ENCODE measurements at places on chromosomes 3 and 15.

- DNase-seq, result peak; percentile 76
Observed at GRCh38 chr15:69561071-69561784, 108.6 kb downstream of the RPLP1 start.

DNA sequence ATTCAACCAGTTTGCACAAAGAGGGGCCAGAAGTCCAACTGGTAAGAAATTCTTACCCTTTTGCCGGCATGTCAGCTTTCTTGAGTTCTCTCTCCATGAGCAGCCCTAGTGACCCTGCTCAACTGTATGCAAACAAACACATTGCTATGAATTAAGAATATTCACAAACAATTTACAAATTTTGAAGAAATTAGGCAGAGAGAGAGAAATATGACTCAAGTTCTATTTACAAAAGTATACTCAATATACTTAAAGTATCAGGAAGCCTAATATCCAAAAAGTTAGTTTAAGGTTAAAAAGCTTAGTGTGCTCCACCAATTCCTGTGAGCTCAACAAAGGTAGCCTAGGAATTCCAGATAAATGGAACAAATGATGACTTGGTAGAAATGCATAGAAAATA is 3.5 kb upstream of the EHHADH start:
- no peak for DNase-seq

- DNase-seq, result no peak
Observed at GRCh38 chr3:195007151-195007550, 263.8 kb downstream of the XXYLT1 start.

GRCh38 chr3:113247675-113248458 is 36.5 kb downstream of the BOC start:
- DNase-seq, result no peak

DNA sequence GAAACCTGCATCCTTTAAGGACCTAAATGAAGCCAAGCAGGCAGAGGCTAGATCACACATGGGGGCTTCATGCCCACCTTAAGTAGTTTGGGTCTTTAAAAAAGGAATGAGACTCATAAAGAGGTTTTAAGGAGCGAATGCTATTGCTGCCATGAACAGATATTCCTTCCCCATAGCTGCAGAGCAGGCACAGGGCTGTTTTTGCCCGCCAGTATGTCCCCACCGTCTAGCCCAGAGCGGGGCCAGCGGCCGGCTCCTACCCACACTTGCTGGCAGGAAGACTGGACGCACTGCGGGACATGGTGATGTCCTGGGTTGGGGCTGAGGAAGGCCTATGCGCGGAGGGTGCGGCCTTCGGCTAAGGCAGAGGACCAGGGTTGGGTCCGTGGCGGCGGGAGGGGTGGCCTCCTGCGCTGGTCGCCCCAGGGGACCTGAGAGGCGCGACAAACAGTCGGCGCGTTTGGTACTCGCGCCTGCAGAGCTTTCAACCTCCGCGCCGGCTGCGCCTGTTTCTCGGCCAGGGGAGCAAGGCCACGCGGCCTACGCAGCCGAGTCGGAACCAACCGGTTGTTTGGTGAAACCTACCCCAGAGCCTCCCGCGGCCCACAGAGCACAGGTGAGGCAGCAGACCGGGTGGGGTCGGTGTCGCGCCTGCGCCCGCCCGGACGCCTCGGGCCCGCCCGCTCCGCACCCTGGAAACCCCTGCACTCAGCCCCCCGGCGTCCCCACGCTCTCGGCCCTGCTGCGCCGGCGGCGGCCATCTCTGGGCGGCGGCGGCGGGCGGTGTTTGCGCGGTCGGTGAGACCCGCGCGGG is at the start of gene FAIM:
Gene FAIM (plus strand): TSS at position 450 of the 814 bp plus-strand sequence. CDS start 10,956 bp downstream, outside the sequence.
- peak; percentile 89 for DNase-seq

DNA sequence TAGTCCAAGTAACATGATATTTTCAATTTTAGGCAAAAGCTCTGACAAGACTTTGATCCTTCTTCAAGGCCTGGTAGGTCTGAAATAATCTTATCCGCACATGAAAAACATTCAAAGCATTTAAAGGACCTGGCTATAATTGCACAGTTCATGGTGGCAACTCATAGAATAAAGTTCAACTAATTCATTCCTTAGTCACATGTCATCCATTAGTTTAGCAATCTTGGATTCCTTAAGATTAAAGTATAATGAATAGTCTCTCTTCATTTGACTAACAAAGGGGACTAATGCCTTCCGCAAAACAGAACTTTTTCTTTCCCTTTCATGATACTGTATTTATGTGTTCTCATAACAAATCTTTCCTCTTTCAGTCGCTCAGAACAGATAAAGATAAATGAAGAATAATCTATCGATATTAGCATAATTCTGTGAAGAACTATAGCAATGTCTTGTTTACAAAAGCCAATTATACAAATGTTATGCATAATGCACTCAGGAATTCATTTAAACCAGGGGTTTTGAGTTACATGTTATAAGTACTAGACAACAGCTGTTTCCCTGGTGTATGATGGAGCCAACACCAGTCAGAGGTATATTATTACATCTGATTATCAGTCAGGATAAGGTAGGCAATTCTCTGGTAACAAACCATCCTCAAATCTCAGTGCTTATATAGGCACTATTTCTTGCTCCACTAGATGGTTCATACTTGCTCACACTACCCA is 172.5 kb downstream of the POTEB3 start:
- DNase-seq, result no peak

- peak; percentile 85 for DNase-seq
Observed at GRCh38 chr15:52295421-52296001, at the start of gene MYO5C. MYO5C (minus strand) TSS chr15:52295804; CDS start chr15:52295636, 168 bp downstream.

DNA sequence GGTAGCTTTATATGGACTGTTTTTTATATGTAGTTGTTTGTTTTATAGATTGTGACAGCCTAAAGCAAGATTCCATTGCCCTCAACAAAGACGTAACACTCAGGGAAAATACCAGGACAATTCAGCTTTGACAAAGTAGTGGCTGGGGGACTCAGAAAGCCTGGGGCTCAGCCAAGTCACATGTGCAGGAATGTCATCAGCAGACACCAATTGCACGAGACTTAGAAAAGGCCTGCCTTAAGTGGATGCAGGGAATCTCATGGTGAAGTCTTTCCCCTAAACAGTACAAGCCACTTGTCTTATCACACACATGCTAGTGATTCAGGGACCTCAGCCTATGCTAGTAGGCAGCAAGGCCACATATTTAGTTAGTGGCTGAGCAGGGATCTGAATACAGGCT is 381.8 kb upstream of the THBS1 start:
- DNase-seq, result no peak

DNA sequence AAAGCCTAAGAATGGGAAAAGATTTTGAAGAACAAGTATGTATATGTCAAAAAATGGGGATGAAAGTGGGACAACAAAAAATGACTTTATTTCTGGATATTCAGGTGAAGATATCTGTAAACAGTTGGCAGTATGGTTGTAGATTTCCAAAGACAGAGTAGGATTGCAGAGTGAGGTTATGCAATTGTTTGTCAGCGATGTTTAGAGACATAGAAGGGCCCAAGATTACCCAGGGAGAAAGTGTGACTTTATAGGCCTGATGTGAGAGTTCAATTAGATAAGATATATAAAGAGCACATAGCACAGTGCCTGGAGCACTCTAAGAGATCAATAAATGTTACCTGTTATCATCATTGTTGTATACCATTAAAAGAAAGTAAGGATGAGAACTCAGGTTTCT is 319.8 kb downstream of the DOCK3 start:
- no peak for DNase-seq

GRCh38 chr3:45688194-45688881 is 858 bp upstream of the SACM1L start:
- peak; percentile 34 for DNase-seq

DNA sequence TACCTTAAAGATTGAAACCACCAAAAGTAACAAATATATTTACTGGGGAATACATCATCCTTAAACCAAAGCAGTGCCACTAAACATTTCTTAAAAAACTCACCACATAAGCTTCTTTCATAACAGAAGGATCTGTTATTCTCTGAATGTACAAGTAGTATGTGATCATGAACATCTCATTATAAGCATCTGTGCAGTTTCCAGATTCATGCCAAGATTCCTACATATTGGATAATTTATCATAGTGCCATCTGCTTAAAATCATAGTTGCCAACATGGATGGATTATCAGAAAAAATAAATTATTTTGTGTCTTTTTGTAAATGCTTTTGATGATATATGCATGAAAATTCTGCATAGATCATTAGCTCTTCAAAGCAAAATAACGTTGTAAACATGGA is 21.8 kb upstream of the BCHE start:
- no peak for DNase-seq

DNA sequence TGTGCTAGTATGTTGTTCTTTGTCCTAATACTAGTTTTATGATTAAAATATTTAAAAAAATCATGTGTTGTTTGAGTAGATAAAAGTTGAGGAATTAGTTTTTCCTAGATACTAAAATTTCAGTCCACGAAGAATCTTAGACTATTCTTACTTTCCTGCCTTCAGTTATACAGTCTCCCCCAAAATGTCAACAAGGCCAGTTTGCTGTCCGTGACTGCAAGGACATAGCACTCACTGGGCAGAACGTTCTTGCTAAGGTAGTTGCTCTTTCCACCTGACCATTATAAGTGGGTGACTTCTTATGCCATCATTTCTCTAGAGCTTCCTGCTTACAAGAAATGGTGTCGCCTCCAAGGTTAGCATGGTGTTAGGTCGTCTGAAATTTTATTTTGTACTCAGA is 32.8 kb downstream of the KAT2B start:
- DNase-seq, result no peak

GRCh38 chr3:155064920-155065319 is 15.2 kb upstream of the MME start:
- DNase-seq, result no peak

DNA sequence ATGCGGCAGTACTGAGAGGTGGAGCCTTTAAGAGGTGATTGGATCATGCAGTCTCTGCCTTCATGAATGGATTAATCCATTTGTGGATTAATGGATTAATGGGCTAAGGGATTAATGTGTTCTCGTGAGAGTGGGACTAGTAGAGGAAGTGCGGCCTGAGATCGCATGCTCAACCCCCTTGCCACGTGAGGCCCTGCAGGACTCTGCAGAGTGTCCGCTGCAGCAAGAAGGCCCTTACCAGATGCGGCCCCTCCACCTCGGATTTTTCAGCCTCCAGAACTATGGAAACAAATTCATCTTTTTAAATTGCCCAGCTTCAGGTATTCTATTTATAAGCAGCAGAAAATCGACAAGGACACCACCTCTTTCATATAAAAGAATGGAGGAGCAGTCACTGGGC is 148.8 kb downstream of the TPRA1 start:
- no peak for DNase-seq

- DNase-seq, result no peak
Observed at GRCh38 chr3:43247561-43248184, 38.7 kb upstream of the SNRK start.

GRCh38 chr15:34102175-34102925 is 467 bp downstream of the PGBD4 start:
- no peak for DNase-seq

DNA sequence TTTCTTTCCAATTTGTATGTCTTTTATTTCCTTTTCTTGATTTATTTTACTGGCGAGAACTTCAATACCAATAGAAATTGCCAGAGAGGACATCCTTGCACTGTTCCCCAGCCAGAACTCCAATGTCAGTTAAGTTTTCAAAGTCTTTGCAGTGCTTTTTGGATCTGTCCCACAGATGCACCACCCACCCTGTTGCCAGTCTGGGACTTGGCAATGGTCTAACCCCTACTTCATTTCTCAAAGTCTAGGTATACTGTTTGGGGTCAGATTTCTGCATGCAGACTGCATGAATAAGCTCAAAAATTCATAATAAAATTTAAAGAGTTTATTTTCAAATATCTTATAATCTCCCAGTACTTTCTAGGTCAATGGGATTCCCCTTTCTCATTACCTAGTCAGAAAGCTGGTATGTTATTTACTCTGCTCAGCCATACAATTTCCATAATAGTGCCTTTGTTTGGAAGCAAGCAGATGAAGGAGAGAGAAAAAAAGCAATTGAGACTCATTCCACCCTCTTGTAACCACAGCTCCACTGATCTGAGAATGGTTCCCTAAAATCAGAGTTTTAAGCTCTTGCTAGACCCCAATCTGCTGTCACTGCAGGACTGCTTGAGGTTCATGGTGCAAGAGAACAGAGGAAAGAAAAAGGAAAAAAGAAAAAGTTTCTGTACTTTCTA is 125.9 kb upstream of the PLXND1 start:
- no peak for DNase-seq

DNA sequence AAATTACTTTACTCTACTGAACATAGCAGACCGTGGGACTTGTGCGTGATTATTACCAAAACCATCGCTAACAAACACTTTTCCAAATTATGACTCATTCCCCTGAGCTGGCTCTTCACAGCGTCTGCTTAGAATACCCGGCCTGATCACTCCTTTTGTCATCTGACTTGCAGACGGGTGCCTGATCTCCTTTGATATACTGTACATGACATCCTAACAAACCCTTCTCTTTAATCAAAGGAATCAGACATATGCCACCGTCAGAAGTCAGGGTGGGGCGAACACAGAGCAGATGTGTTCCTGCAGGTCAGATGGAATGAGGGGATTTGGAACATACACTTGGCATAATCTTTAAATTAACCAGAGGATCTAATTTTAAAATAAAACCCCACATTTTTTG is 48.5 kb upstream of the SH3GL3 start:
- no peak for DNase-seq

GRCh38 chr3:195035345-195036202 is 235.4 kb downstream of the XXYLT1 start:
- no peak for DNase-seq

GRCh38 chr15:89131731-89132130 is 43.5 kb downstream of the ABHD2 start:
- DNase-seq, result no peak

DNA sequence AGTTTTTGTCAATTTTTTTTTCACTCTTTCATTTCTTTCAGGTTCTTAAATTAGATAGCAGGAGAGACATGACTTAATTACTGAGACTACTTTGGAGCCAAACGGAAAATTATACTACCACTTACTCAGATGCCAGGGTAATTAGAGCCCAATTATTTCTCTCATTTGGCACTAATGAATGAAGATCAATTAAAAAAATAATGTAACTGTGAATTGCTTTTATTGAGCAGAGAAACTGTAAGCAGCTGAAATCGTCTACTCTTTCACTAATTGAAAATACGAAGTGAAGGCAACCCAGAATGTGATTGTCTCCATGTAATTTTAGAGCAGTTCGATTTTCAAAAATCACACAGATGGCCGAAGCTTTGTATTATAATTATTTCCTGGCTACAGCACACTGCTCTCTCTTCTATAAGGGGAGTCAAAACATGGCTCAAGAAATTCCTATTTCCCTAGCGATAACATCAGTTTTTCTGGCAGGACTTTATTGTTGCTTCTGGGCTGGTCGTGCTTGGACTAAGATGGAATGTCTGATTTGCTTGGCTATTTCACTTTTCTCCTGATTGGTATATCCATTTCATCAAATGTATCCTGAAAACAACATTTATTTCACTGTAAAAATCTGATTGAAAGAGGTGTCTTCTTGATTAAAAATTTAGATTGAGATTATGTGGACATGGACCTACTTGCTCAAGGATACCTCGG is 55.8 kb upstream of the PDZRN3 start:
- peak; percentile 44 for DNase-seq

DNA sequence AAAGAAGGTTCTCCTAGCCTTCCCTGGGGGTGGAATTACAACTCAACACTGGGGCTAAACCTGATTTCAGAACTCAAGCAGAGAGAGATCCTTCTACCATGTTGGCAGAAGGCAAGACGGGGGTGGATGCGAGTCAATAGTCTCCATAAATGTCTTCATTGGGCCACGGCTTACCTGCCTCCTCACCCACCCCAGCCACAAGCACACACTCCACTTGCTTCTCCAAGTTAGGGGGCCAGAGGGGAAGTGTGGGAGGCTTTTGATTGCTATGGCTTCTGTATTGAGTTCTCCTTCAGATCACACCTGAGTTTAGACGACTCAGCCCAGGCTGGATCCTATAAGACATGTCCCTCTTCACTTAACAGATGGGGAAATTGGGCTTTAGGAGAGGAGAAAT is 178.9 kb downstream of the UACA start:
- DNase-seq, result no peak
